ENCODE measurements at places on chromosomes 5 and 9.

DNA sequence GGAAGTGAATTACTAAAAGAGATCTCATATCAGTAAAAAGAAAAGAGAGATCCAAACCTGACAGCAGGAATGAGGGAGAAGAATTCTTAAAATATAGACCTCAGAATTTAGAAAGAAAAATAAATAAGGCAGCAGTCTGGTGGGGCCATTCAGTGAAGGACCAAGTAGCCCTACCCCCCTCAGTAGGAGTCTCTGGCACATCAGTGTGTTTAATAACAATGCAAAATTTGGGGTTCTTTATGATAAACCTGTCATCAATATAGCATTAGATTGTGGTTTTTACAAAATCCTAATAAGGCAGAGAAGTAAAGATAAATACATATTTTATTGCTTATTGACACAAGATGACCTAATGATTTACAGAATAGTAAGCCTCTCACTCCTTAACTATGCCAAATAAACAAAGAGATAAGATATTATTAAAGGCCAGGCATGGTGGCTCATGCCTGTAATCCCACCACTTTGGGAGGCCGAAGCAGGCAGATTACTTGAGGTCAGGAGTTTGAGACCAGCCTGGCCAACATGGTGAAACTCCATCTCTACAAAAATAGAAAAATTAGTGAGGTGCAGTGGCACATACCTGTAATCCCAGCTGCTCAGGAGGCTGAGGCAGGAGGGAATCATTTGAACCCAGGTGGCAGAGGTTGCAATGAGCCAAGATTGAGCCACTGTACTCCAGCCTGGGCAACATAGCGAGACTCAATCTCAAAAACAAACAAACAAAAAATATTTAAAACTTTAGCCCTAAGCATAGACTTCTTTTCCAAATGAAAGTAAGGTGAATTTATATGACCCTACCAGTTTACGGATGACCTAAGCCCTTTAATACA lies 108.6 kb downstream of the BASP1 start:
- no peak for DNase-seq

DNA sequence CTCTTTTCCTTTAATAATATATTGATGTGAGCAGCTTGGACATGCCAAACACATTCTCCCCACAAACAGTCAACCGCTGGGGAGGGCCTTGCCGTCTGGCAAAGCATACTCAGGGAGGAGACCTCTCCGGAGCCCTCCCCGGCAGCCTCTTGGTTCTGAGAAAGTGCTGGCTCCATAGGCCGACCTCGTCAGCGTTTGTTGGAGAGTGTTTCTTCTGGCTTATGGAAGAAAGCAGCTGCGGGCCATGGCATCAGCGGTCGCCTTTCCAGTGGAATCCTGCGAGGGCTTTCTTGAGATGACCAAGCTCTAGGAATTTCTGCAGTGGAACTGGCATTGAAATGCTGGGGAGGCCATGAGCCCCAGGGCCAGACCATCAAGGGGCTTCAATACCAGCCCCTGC lies 405.7 kb upstream of the IRX4 start:
- no peak for DNase-seq

GRCh38 chr5:9765419-9766140 lies 135.4 kb upstream of the TAS2R1 start:
- DNase-seq: no peak

DNA sequence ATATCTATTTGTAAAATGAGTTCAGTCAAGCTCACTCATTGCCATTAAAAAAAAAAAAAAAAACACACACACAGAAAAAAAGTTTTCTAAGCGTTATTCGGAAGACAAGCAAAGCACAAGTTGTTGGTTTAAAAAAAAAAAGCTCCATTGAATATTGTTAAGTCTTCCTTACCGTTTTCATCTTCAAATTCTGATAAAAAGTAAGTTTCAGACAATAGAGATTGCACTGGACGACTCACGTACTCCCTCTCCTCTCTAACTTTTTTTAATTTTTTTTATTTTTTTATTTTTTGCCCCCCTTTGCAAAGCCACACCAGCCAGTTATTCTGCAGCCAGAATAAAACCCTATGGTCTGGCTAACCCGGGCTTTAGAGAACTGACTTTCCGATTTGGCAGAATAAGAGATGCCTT lies 544 bp downstream of the ADAMTS6 start:
- DNase-seq: no peak

GRCh38 chr5:110612794-110613247 lies 113.7 kb downstream of the TMEM232 start:
- DNase-seq: no peak

- DNase-seq: no peak
Observed at GRCh38 chr5:103126557-103126956, 6.5 kb downstream of the PPIP5K2 start.

All from CMK (cell line).